ENCODE measurements at places on chromosomes 12 and 14. TPM values are rescaled to one million over a fixed set of nuclear protein-coding genes. Genes with fewer than 3 reads are reported as not detected.

- ATAC-seq = no peak
Observed at GRCh38 chr12:8678661-8679111, 16.1 kb upstream of the MFAP5 start.

Gene CFAP251
- total RNA-seq = 1.1 TPM

DNA sequence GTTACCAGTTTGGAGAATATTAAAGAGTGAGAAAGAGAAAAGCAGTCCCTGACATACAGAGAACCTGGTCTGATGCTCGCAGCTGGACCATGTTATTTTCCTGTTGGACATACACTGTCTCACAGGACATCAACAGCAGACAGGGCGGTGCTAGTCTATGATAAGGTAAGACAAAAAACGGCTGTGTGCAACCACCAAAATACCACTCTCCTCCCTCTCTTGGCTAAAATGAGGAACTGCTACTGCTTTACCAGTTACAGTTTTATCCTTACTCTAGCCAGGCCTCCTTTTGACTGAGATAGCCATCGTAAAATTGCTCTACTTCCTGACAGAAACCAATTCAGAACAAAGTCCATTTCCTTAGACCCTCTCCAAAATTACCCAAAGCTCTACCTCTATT, 47.0 kb upstream of the ERGIC2 start:
- no peak for ATAC-seq

GRCh38 chr14:84969501-84969900, 560.4 kb upstream of the FLRT2 start:
- no peak for ATAC-seq

Gene NGB
- total RNA-seq = 0.27 TPM

DNA sequence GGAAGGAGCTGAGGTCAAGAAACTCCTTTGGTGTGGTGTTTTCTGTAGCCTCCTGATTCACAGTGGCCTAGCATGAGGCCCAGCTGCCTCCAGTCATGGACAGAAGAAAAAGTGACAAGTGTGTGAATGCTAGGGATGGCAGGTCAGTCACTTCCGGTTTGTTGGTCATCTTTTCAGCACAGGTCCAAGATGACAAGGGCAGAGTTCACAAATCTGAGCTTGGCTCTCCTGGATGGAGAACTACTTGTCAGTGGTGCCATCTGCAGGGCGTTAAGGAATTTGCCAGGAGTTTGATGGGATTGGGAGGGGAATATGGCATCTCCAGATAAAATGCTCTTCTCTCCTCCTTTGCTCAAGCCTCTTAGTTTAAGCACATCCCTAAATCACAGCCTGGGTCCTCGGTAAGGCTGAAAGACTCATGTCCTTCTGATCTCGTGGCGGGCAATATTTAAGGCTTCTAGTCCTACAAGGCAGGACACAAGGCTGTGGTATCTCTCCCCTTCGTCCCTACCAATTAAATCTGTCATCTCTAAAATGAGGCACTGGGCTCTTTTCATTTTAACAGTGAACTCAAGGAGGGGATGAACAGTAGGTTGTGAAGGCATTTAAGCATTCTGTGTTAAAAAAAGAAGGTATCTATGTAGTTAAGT, 10.0 kb downstream of the TUBA1B start:
- peak; percentile 79 for ATAC-seq

Gene ZNF705A
- not detected for total RNA-seq

Gene ANKS1B
- total RNA-seq = 9.9 TPM

DNA sequence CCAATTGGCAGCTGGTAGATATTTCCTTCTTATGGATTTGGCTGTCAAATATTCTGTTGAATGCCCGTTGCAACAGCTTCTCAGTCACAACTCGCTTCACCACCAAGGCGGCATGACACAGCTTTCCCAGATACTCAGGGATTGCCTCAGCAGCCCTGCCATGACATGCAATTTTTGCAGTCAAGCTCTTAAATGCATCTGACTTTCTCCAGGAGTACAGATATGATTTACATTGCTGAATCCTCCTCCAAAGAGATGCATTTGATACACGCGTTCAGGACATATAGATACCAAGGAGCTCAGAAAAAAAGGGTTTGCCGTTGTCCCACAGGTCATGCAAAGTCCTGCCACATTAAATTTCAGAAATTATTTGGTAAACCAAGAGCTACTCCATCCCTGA, 6.5 kb downstream of the KRT5 start:
- no peak for ATAC-seq

DNA sequence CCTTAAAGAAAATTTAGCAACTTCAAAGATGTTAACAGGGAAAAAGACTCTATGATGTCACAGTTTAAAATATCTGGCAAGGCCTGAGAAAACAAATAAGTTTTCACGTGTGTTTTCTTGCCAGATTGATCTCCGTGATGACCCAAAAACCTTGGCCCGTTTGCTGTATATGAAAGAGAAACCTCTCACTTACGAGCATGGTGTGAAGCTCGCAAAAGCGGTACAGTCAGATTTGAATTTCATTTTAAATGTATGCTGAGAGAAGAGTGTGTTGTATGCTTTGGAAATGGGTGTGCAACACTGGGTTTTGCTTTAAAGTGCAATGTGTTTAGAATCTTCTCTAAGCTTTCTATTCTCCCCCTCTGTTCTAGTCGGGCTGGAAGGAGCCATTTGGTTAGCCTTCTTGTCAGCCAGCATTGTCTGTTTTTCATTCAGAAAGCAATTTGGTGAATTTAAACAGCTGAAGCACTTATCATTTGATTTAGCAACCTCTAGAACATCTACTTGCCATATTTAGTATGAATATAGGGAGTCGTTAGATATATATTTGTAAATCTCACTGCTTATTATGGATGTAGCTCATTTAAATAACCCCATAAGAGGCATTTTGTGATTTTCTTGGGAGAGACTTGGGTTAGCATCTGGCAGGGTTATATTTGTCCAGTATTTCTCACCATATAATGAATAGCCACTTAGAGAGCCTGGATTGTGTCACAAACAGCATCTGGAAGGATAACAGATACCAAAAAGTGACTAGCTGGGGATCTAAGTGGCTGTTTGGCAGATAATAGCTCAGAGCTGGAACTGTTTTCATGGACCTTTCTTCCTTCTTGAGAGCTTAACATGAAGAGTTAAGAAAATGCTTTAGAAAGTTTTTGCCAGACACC, 35.5 kb downstream of the GPHB5 start:
- peak; percentile 34 for ATAC-seq

Gene TEDC1
- total RNA-seq = 4.6 TPM

Measured in gastroesophageal sphincter (tissue), 4 donors.